ENCODE measurements at places on chromosomes 1 and 21. TPM values are rescaled to one million over a fixed set of nuclear protein-coding genes. Genes with fewer than 3 reads are reported as not detected.

Gene LCE3A
- total RNA-seq: not detected

DNA sequence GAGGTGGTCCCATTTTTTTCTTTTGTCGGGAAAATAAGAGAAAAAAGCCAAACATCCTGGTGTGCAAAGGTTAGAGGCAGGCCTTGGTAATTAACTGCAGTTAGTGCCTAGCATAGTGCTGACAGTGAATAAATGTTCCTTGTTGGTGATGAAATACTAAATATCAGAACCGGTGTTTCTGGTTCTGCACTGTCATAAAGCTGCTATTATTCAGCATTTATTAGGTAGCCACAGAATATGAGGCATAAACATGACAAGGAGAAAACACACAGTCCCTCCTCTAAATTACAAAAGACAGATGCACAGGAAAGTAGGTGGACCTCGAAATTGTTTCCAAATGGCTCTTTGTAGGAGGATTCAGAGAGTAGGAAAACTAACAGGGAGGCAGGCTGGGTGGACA lies 122.0 kb upstream of the ADGRL2 start:
- DNase-seq: no peak

GRCh38 chr21:29293495-29293894 lies 5.2 kb upstream of the BACH1 start:
- no peak for DNase-seq

Gene OR4F29
- total RNA-seq: not detected

GRCh38 chr1:214281021-214281719 lies at the start of gene SMYD2:
TSS of gene SMYD2 (plus strand) at chr1:214281159. CDS start at chr1:214281255, 96 bp downstream.
- DNase-seq: no peak

DNA sequence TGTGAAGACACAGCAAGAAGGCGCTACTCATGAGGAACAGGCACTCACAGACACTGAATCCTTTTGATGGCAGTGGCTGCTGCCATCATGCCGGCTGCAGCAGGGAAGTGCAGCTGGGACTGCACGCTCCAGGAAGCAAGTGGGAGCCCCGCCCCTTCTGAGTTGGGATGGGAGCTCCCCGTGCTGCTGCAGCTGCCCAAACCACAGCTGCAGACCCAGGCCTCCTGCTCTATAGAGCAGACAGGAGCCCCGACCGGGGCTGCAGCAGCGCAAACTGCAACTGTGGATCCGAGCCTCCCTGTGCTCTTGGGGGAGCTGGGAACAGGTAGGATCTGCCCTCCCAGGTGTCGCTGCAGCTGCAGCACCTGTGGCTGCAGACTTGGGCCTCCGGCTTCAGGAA lies 65.2 kb upstream of the MARK1 start:
- no peak for DNase-seq

Gene CYB5RL
- total RNA-seq: 5.1 TPM

GRCh38 chr1:154454386-154455120 lies 47.5 kb upstream of the TDRD10 start:
- DNase-seq: no peak

Gene CAPN8
- total RNA-seq: not detected

Gene DDX59
- total RNA-seq: 7.6 TPM

Gene NDC1
- 9.3 TPM for total RNA-seq

Gene RHOU
- 27.7 TPM for total RNA-seq

DNA sequence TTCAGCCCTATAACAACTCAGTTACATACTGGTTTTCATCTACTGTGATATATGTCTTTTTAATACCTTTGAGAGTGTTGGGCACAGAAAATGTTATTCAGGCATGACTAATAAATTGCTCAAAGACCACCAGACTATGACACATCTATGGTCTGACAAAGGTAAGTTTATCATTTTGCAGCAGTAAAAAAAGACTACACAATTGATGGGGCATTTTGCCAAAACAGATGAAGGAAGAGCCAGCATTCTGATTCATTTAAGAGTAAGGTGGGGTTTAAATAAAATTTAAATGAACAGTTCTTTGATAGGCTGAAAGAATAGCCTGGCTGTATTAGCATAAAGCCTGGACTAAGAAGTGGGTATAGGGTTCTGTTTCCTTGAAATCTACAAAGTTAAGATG lies 8.8 kb upstream of the RNPC3 start:
- DNase-seq: no peak

DNA sequence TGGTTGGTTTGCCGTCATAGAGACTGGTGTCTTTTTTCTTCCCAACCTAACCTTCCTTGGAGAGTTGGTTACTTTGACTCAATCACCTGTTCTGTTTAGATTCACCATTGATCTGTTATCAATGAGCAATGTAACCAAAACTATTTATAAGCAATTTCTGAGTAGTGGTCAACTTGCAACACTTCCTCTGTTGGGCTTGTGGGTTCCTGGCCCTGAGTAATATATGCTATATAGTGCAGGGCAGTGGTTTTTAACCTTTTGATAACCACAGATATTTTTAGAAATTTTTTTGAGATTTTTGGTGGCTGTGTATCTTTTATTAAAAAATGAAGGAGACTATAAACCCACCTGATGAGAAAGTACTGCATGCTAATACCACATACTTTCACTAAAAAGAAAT lies 9.4 kb upstream of the XCL1 start:
- DNase-seq: no peak

DNA sequence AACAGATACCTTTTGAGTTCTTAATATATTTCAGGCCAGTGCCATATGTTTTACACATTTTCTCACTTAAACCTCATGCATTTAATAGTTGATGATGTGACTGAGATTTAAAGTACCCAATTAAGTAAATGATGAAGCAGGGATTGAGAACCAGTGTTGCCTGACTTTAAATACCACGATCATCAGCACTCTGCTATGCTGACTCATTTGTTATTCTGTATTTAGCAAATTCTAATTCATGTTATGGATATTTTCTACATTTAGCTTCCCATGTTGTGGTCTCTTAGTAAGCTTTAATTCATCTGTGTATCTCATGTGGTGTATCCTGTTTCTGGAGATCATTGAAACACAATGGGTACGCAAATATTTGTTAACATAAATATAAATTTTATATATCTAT lies 363.0 kb downstream of the PTBP2 start:
- no peak for DNase-seq

GRCh38 chr1:163163881-163164582 lies 38.7 kb downstream of the RGS5 start:
- DNase-seq: no peak

Gene KRTAP19-3
- total RNA-seq: not detected

DNA sequence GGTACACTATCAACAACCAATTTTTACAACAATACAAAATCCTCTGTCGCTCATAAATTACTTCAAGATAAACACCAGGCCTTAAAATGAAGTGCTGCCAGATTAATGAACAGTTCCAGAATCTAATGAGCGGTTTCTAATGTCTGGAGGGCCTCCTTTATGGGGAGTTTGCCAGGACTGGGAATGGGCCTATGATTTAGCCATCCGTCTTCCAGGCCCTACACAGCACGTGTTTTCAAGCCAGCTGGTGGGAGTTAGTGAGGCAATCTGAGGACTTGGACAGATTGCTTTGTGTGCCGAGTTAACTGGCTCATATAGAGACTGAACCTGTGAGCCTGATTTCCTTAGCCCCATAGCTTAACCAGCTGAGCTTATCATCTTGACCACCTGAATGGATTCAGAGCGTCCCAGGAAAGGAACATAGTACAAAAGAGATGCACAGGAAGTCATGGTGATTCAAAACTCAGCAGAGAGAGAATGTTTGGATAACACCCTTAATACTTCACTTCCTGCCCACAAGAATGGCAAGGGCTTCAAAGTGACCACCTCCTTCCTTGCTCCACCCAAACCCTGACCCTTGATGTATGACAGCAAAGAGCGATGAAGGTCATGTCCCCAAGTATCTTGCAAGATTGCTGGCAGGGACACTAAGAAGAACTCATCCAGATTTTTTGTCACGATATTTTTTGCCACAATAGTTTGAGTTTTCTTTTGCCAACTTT lies 143.5 kb downstream of the SLC30A10 start:
- no peak for DNase-seq

- no peak for DNase-seq
Measured at GRCh38 chr1:16393570-16394521, 26.8 kb downstream of the SZRD1 start.

- no peak for DNase-seq
Measured at GRCh38 chr1:36352125-36352909, 28.9 kb upstream of the EVA1B start.

DNA sequence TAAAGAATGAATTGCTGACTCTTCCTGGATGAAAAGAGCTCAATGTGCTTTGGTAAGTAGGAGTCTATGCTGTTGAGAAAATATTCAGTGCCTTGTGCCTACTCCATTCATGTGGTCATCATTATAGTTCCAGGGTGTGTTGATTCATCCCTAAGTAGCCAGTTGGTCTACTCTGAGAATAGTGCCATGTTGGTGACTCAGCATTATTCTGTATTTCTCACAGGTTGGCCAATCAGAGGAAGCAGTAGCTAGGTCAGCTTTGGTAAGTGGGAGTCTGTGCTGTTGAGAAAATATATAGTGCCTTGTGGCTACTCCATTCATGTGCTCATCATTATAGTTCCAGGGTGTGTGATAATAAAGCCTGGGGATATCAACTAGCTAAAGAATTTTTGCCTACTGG lies 397.3 kb downstream of the AGBL4 start:
- DNase-seq: no peak

DNA sequence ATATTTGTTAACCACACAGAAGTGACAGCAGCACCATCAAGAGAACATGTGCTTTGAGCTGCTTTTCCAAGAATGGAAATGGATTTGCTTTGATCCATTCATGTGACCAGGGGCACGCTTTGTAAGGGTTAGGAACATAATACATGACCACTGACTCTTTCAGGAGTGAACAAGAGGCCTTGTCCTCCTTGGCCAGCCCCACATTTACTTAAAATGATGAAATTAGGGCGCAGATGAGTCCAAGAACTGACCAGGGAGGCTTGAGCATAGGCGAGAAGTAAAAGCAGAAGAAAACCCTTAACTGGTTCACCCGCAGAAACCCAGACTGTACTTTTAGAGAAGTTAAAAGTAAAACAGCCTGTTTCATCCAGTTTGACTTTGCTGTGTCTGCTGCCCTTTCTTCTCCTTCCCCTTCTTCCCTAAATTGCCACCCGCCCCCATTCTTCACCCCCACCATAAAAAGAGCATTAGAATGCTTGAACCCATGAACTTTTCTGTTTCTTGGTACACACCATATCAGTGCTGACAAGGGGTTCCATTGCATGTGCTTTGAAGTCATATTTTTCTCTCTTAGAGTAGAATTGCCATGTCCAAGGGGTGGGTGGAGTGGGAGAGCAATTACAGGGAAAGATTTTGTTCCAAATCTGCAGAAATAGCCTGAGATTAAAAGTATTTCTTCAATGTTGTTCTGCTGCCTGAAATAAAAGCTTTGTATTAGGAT lies 2.6 kb upstream of the GLUL start:
- DNase-seq: no peak

GRCh38 chr1:45512641-45513054 lies 9.0 kb downstream of the PRDX1 start:
- no peak for DNase-seq

DNA sequence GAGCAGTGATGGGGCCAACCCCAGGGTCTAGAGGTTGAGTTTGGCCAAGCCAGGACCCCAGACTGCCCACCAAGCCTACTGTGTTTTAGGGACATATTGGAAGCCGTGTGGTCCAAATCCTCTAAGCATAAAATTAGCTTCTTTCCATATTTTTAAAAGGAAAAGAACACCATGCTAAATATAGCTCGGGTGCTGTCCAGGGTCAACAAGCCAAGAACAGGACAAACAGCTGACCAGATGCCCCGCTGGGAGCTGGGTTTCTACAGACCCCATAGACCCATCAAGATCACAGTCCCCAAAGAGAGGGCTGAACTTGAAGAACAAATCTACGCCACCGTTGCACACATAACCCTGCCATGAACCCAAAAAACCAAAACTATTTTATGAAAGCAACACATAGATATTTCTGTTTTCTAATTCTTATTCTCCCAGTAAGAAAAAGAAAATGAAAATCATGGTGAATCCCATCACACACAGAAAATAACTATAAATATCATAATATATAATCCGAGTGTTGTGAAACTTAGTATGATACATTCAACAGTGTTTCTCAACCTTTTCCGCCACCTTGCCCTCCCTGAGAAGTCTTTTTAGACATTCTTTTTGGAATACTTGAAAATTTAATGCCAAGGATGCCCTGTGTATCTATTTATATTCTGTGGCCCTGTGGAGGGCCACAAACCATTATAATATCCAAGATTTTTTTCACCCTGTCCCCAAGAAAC lies 36.2 kb upstream of the FHAD1 start:
- no peak for DNase-seq

Gene ARMH1
- total RNA-seq: not detected

DNA sequence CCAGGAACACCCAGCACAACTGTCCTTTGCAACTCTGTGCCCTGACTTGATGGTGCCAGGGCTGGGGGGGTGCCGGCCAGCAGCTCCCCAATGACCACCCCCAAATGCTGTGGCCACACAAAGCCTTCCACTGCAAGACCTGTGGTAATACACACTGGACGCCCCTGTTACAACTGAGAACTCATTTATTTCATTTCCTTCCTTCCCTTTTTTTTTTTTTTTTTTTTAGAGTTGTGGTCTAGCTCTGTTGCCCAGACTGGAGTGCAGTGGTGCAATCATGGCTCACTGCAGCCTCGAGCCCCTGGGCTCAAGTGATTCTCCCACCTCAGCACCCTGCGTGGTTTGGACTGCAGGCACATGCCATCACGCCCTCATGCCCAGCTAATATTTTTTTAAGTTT lies 25.2 kb downstream of the TP73 start:
- no peak for DNase-seq

Gene AMY1B
- not detected for total RNA-seq

- DNase-seq: no peak
Measured at GRCh38 chr1:151774256-151774922, 11.1 kb upstream of the MRPL9 start.

- DNase-seq: no peak
Measured at GRCh38 chr1:200153277-200154055, 126.0 kb downstream of the NR5A2 start.

GRCh38 chr1:207649865-207650580 lies 5.1 kb downstream of the CR1L start:
- no peak for DNase-seq

Gene OSCP1
- total RNA-seq: 10.6 TPM

DNA sequence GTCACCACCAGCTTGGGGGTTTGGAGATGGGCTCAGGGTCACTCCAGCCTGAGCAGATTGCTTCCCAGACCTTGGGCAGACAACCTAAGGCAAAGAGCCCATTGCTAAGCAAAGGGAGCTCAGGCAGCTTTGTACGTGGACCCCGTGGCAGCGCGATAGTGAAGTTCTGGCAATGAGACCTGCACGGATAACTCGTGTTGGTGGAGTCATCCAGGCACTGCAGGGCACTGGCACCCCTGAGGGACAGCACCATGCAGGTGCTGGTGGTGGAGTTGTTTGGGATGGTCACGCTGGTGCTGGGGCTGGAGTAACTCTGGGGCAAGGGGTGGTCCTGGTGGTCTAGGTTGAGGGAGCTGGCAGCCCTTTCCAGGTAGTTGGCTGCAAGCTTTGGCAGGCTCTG lies 13.6 kb upstream of the HSPG2 start:
- DNase-seq: no peak

DNA sequence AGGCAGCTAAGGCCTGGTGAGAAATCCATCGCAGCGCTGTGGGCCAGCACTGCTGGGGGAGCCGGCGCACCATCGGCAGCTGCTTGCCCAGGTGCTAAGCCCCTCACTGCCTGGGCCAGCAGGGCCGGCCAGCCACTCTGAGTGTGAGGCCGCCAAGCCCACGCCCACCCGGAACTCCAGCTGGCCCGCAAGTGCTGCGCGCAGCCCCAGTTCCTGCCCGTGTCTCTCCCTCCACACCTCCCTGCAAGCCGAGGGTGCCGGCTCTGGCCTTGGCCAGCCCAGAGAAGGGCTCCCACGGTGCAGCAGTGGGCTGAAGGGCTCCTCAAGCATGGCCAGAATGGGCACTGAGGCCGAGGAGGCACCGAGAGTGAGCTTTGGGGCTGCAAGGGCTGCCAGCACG lies 64.4 kb downstream of the EBNA1BP2 start:
- no peak for DNase-seq

Gene LIX1L
- 44.0 TPM for total RNA-seq

Gene GPR37L1
- not detected for total RNA-seq

Data from ascending aorta (tissue), 2 donors.